ENCODE measurements at places on chromosomes 5 and 9. TPM values are rescaled to one million over a fixed set of nuclear protein-coding genes. Genes with fewer than 3 reads are reported as not detected.

MORN5 gene
- polyA plus RNA-seq: not detected

DNA sequence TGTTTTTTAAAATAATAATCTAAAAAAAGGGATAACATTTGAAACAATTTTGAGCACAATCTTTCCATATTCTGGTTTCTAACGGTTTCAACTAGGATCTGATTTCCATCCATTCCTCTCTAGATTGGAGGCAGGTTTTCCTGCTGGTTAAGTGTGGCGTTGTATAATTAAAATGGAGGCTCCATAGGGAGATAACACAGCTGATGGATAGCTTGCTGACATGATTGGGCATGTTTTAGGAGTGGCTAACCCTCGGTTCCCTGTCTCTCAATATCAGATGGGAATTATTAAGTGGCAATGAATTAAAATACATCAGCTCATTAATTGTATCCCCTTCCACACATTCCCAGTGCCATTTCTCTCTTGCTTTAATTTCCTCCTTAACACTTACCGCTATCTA is 209.0 kb downstream of the ALDH1A1 start:
- no peaks in the 10 kb centered on the region for H3K36me3 ChIP-seq
- H3K4me3 ChIP-seq: no peak overlapping the region
- no peak overlapping the region for H3K27ac ChIP-seq
- H3K27me3 ChIP-seq: no peaks in the 10 kb centered on the region
- DNase-seq: no peak

DNA sequence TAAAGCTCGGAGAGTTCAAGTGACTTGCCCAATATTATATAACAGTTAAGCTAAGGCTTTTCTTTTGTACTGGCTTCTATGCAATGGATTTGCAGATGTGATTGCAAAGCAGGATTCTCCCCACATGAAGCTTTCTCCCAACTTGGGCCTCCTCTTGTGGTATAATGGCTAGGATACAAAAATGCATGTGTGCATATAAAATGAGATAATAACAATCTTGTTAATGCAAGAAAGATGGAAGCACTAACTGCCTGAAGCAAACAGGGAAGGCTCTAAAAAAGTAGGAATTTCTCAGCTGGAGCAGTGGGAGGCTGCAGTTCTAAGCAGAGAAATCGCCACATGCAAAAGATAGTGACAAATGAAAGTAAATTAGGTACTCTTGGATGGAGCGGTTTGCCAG is 444.2 kb upstream of the RIOK2 start:
- no peak overlapping the region for H3K27ac ChIP-seq
- no peaks in the 10 kb centered on the region for H3K27me3 ChIP-seq
- no peak for DNase-seq
- no peaks in the 10 kb centered on the region for H3K4me1 ChIP-seq
- H3K4me3 ChIP-seq: no peak overlapping the region

WDR31 gene
- 2.3 TPM for polyA plus RNA-seq

DNA sequence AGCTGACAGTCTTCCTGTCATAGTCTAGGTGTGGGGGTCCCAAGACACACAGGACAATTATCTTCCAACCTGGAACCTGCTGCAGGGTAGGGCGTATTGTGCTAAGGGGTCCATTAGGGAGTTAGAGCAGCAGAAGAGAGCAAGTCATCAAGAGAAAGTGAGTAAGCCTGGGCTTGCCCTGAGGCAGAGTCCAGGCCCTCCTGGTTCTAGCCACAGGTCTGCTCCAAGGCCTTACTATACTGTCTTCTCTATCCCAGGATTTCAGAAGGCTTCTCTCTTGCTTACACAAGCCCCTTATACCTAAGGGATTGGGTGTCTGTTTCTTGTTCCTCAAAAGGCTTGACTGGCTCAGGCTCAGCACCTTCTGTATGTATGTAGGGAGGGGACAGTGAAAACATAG is 7.7 kb downstream of the P4HA2 start:
- H3K36me3 ChIP-seq: peaks cover 12% of the 10 kb centered on the region
- H3K4me3 ChIP-seq: no peak overlapping the region
- H3K4me1 ChIP-seq: peaks cover 41% of the 10 kb centered on the region

GMCL2 gene
- polyA plus RNA-seq: not detected

- no peaks in the 10 kb centered on the region for H3K36me3 ChIP-seq
- no peak overlapping the region for H3K27ac ChIP-seq
- no peaks in the 10 kb centered on the region for H3K27me3 ChIP-seq
- no peak for DNase-seq
- H3K4me3 ChIP-seq: no peak overlapping the region
- peaks cover 2% of the 10 kb centered on the region for H3K4me1 ChIP-seq
Measured at GRCh38 chr5:124591583-124591982, 154.9 kb downstream of the ZNF608 start.
